ENCODE measurements at places on chromosomes 5 and 9.
A peak's percentile ranks its signal among the peaks of the same experiment; 100 is the strongest.

GRCh38 chr5:180049185-180049548, 22.4 kb downstream of the RNF130 start:
- no peak for DNase-seq

- no peak for DNase-seq
Measured at GRCh38 chr9:136782452-136782851, 8.7 kb upstream of the TMEM141 start.

- no peak for DNase-seq
Measured at GRCh38 chr9:136679431-136679941, 7.8 kb downstream of the AGPAT2 start.

DNA sequence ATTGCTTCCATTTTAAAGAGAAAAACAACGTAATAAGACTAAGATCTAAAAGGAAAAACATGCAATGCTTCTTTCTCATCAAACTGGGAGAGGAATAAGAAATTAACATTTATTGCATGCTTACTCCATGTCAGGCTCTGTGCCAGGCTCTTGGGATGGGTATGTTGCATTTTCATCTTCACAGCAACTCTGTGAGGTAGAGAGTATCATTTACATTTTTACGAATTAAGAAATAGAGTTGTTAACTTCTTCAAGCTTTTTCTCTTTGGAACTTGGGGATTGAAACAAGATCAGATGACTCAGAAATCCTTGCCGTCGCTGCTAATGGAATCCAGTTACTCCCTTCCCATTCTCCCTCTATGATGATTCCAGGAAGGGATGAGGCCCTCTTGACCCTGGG, 39.5 kb downstream of the PDE8B start:
- no peak for DNase-seq

GRCh38 chr5:131760793-131761192, 36.0 kb downstream of the FNIP1 start:
- no peak for DNase-seq

GRCh38 chr5:163944738-163945137, 439.3 kb downstream of the MAT2B start:
- DNase-seq = no peak

GRCh38 chr9:106019702-106020101, 325.4 kb downstream of the TMEM38B start:
- DNase-seq = no peak

DNA sequence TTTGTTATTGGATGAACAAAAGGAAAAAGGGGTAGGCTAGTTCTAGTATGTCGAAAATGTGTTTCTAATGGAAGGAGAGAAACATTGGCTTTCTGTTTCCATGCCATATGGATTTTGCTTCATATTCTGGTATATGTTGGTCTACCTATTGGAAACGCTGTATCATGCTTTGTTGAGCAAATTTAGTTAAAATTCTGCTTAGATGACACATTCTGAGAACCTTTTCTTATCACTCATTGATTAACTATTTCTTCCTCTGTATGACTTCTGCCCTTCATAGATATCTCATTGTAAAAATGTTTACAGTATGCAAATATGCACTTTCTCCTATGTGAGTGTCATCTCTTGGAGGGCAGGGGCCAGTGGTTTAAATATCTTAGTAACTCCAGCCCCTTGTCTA, 68.8 kb upstream of the GPR151 start:
- DNase-seq = no peak

DNA sequence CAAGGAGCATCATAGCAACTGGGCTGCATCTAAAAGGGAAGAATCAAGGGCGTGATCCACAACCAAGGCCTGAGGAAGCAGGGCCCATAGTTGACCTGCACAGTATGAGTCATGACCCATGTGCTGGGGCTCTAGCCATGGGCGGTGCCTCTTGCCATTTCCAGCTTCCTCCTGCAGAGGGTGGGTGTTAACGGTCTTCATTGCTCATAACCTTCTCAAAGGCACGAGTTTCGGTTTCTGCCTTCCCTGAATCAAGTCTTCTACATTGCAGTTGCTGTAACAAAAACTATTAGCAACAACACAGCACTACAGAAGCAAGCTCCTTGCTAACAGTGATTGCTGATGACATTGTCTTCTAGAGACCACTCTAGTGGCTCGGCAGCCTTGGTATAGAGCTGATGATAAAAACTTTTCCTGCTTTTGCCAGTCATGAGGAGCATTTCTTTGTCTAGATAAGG, 66.9 kb downstream of the CTSL start:
- DNase-seq = no peak

- no peak for DNase-seq
Measured at GRCh38 chr9:89342213-89342612, 23.9 kb downstream of the SECISBP2 start.

- DNase-seq = no peak
Measured at GRCh38 chr5:80917631-80918030, 42.5 kb upstream of the RASGRF2 start.

- peak; percentile 84 for DNase-seq
Measured at GRCh38 chr9:99819123-99819855, 2.4 kb upstream of the NR4A3 start.

DNA sequence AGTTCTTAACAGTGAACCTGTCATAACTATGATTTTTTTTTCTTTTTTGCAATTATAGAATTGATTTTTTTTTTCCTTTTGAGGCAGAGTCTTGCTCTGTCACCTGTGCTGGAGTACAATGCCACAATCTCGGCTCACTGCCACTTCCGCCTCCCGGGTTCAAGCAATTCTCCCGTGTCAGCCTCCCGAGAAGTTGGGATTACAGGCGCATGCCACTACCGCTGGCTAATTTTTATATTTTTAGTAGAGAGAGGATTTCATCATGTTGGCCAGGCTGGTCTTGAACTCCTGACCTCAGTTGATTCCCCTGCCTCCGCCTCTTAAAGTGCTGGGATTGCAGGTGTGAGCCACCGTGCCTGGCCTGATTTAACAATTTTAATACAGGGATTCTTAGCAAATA, 21.4 kb downstream of the UGCG start:
- no peak for DNase-seq

DNA sequence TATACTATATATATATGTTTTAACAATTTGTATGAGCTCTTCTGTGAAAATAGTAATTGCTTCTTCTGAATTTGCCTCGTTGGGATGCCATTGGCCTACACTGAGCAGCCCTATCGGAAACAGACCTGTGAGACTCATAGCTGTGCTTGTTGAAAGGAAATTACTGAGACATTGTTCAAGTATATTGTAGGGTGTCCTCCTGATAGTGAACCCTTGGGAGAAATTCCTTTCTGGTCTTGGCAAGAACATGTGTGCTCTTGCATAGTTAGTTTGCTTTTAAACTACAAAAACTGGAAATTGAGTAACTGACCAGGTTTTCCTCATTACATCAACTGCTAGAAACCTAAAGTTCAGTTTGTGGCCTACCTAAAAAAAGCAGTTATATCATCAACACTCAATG, 160.9 kb downstream of the LURAP1L start:
- DNase-seq = no peak

- no peak for DNase-seq
Measured at GRCh38 chr5:144295284-144295683, 124.6 kb downstream of the KCTD16 start.

GRCh38 chr9:95635986-95636671, 119.4 kb upstream of the PTCH1 start:
- no peak for DNase-seq

GRCh38 chr9:27436234-27436633, 87.9 kb upstream of the IFNK start:
- DNase-seq = no peak

DNA sequence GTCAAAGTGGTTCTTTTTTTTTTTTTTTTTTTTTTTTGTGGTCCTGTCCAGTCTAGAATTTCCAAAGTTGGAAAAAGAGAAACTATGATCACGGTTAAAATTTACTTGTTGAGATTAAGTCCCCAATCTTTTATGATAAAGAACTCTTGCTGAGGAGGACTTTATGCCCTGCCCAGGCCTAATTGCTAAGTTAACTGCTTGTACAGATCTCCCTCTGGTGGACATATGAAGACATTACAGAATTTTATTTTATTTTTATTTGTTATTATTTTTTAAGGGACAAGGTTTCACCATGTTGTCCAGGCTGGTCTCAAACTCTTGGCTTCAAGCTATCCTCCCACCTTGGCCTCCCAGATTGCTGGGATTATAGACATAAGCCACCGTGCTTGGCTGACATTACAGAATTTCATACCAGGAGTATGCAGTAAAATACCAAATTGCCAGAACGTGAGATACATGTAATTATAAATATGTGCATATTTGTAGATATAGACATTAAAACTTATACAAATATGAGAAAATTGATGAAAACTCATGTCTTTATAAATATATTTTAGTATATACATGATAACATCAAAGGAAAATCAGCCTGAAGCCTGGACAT, 91.2 kb downstream of the RFK start:
- DNase-seq = no peak

- no peak for DNase-seq
Measured at GRCh38 chr5:71011194-71011792, 13.8 kb downstream of the NAIP start.

GRCh38 chr9:80369641-80370040, 797.9 kb downstream of the TLE4 start:
- no peak for DNase-seq

DNA sequence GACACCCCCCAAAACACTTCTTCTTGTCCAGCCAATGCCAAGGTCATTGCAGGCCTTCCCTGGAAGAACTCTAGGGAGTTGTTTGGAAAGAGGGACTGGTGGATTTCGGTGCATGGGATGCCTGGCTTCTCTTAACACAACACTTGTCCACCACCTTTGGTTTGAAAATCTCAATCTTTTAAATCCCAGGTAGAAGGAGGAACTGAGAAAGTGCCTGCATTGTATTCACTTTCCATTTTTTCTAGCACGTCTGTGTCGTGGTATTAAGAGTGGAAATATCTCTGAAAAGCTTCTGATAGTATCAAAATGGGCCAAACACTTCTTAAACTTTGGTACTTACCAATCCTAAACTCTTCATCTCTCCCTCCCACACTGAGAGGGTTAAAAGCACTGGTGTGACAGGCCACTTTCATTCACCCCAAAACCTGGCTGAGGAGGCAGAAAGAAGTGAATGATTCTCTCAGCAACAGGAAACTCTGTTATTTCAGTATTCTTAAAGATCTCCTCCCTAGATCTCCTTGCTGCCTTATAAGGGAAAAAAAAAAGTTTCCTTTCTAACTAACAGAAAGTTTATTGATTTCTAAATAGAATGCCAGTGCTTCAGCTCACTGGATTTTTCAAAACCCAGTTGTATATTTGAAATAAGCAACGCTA, 3.9 kb upstream of the NFIB start:
- DNase-seq = no peak

GRCh38 chr9:15298362-15298761, 8.7 kb downstream of the TTC39B start:
- DNase-seq = no peak

DNA sequence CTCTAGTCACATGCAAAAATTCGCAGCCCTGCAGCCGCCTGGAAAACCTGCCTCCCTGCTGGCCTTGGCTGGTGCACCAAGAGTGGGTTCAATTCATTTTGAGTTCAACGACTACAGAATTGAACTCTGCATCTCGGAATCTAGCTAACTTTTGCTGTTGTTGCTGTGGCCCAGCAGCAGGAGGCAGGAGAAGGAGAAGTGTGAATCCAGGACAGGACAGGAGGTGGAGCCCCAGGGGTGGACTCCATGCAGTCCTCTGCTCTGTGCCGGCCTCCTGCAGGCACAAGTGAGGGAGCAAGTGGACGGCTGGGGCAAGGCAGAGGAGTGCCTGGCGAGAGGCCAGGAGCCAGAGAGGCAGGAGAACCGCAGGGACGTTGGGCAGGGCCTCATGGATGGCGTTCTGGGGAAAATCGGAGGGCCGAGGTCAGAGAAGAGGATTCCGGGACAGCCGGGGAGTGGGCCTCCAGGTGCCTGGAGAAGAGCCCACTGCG, 214.2 kb downstream of the FANCC start:
- DNase-seq = no peak

DNA sequence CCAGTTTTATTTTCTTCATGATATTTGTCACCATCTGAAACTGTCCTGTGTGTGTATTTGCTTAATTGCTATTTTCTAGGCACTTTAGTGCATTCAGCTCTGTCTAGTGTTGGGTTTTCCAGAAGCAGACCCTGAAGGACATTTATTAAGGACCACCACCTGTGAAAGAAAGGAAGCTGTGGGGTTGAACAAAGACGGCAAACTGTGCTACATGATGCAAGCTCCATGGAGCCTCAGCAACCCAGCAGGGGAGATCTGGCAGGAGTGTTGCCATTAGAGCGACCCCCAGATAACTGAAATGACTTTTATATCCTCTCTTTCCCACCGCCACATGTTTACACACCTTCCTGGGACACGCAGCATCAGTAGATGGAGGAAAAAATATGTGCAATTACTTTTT, 125.5 kb downstream of the GABRB2 start:
- no peak for DNase-seq

DNA sequence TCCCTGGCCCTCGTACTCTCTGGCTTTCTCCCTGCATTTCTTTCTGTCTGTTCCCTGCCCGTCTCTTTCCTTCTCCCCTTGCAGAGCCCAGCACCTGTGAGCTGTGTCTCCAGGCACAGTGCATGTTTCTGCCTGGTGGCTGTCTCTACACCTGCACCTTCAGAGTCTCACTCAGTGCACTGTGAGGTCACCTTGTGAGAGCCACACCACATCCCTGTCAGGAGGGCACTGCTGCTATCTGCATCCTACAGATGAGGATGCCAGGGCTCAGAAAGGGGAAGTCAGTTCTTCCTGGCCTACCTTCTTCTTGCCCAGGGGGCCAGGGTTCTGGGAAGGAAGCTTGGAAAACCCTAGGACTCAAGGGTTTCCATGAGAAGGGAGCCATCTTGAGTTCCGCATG, 69.7 kb upstream of the NEURL1B start:
- DNase-seq = no peak

DNA sequence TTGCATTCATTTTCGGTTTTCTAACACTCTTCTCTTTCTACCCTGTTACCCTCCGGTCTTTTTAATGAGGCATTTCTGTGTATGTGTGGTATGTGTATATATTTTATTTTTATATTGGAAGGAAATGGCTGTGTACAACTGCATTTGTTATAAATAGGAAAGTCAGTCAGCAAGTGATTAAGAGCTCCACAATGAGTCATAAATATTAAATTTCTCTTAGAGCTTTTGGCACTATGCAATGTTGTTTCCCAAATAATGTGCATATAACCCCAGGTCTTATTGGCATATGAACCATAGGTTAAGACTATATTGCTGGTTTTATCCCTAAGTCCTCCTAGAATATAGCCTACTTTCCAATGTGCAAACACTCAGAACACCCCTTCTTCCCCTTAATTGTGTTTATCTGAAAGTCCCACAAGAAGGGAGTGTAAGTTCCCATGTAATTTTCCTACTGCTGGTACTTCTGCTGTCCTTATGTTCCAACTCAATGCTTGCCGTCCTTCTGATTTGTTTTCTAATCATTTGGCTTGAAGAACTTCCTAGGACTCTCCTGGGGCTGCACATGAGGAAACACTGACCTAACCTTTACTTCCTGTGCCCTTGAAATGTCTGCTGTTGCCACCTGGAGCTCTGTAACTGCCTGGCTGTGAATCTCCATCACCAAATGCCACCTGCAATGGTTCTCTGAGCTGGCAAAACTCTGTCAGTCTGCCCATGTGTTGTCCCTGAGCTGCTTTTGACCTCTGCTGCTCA, 65.5 kb upstream of the PCSK5 start:
- DNase-seq = no peak

- no peak for DNase-seq
Measured at GRCh38 chr9:18727904-18728303, 254.0 kb downstream of the ADAMTSL1 start.

GRCh38 chr9:88690628-88691027, 155.7 kb downstream of the NXNL2 start:
- DNase-seq = no peak

- no peak for DNase-seq
Measured at GRCh38 chr5:140148508-140148907, 22.8 kb downstream of the IGIP start.

Measured in anterior cingulate cortex (tissue), 58 donors.